ENCODE measurements at places on chromosomes 4 and X.

DNA sequence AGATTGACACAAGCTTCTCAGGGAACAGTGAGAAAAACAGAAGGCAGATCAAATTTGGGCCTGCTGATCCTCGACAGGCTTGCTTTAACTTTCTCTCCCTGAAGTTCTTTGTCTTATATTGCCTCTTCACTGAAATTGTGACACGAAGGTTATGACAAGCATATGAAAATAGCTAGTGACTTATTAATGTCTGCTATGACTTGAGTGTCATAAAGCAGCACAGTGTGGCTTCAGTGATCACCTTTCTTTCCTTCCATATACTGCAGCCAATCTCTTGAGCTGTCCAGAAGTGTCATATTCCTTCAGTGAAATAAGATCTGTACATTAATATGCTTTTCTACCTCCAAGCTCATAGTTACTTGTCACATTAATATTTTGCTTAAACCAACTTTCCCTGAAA, 870.2 kb downstream of the C4orf33 start:
- no peak for DNase-seq

DNA sequence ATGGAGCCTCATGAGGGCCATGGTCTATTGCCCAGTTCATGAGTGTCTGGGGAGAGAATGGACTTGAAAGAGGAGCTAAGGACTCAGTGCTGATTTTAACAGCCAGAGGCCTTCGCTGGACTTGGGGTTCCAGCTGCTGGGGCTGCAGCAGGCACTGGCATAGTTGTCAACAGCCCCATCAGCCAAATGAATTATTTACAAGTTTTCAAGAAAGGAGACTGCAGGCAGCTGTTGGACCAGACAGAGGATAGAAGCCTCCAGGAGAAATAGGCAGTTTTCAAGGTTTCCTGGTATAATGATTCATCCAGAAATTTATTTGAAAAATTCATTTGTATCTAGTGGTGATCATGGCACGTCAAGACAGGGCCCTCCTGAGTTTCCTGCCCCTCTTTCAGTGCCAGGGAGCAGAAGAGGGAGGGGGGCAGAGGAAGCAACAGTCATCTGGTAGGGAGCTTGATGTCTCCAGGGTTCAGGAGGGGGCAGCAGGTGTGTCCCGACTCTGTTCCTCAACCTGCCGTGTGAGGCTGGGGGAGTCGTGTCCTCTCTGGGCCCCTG, 63.1 kb upstream of the GPR78 start:
- no peak for DNase-seq

GRCh38 chr4:67036791-67037190, 508.5 kb downstream of the CENPC start:
- no peak for DNase-seq

DNA sequence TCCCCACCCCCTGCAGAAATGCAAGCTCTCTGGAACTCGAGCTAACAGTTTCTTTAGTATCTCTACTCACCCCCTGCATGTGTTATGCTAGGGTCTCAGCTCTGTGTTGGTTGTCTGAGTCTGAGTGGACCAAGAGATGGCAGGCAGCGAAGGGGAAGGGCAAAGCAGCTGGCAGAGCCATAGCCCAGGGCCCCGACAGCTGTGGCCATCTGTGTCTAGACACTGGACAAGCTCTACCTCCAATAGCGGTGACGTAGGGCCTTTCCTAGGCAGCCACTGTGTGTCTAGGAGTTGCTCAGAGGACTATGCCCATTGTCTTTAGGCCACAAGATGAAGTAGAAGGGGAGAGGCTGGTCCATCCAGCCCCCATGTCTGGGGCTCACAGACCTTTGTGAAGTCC, 79.2 kb downstream of the EFNB1 start:
- DNase-seq, result no peak

DNA sequence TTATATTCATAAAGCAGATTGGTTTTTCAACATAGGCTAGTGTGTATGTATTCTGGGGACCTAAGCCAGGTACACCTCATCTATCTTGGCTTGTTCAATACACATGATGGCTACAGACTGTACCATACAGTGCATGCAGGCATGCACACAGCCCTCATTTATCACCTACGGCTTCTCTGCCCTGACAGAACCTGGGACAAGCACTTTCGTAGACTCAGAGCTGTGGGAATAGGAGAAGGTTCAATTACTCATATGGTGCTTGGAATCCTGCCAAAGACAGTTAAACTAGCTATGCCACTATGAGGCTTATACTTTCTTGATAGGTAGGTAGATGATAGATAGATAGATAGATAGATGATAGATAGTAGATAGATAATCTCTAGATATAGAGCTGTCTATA, 457.2 kb downstream of the GALNTL6 start:
- no peak for DNase-seq

- no peak for DNase-seq
Measured at GRCh38 chrX:131801911-131802310, 221.2 kb upstream of the STK26 start.

- DNase-seq, result no peak
Measured at GRCh38 chr4:138537731-138538490, 295.8 kb upstream of the SLC7A11 start.

DNA sequence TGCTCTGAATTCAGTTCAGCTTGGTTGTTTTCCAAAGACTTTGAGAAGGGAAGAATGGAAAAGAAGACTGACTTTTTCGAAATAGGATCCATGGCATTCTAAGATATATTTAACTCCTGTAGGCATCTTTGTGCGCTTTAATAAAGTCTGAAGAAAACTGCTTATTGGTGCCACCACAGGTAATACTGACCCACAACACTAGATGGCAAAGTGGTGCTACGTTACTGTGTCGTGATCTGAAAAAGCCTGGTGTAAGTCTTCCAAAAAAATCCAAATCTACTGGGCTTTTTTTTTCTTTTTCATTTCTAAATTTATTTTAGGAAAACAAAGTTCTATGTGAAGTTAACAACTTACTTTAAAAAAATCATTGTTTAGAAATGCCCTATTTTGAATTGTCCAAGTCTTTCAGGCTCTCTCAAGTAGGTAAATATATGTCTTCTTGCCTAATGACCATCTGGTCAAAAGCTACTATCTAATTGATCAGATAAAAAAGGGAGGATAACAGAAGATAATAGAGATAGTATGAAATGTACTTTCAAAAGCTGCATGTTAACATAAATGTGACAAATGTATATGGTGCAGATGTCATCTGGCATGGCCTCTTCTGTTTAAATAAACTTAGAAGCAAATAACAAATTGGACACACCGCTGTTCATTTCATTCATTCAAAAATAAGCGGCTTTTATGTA, 47.0 kb upstream of the MID1IP1 start:
- DNase-seq, result no peak

GRCh38 chrX:39725114-39725513, 372.6 kb downstream of the BCOR start:
- no peak for DNase-seq

DNA sequence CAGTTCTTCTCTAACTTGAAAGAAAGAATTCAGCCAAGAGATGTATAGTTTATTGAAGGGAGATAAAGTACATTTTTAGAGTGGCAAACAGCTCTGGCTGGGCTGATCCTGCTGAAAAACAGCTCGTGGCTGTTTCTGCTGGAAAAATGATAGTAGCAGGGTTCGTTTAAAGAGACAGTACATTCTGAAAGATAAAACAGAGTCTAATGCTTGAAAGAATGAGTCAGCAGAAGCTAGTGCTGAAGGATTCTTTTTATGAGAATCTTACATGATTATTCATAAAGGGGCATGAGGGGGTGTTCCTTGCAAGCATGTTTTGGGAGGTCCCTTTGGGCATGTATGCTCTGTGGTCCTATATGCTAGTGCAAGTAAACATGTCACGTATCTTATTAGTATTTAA, 790.0 kb downstream of the PCDH18 start:
- no peak for DNase-seq

DNA sequence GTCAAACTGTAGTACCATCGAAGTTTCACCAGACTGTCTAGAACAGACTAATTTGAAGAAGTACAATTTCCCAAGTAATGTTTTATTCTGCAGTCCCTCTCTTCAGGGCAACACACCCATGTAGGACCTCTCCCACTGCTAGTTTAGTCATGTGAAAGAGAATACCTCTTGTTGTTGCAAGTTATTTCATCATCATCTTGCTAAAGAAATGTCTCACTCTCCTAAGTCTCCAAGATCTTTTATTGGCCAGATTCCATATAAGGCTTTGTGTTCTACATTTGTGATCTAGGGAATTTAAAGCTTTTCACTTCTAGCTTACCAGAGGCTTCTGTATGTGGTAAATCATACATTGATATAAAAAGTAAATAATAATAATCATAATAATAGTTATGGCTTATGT, 745.3 kb upstream of the MAGEB2 start:
- DNase-seq, result no peak

DNA sequence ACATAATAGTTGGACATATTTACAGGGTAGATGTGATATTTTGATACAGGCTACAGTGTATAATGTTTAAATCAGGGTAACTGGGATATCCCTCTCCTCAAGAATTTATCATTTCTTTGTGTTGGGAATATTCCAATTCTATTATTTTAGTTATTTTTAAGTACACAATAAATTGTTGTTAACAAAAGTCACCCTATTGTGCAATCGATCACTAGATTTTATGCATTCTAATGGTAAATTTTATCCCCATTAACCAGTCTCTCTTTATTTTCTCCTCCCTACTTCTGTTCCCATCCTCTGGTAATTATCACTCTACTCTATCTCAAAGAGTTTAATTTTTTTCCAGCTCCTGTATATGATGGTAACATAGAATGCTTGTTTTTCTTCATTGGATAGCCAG, 1631.9 kb upstream of the PABPC4L start:
- DNase-seq, result no peak

GRCh38 chr4:47550899-47551548, 65.9 kb downstream of the ATP10D start:
- DNase-seq, result no peak

GRCh38 chr4:53900271-53900649, 164.1 kb downstream of the CHIC2 start:
- DNase-seq, result no peak

GRCh38 chr4:23680671-23681518, 209.0 kb downstream of the PPARGC1A start:
- no peak for DNase-seq

DNA sequence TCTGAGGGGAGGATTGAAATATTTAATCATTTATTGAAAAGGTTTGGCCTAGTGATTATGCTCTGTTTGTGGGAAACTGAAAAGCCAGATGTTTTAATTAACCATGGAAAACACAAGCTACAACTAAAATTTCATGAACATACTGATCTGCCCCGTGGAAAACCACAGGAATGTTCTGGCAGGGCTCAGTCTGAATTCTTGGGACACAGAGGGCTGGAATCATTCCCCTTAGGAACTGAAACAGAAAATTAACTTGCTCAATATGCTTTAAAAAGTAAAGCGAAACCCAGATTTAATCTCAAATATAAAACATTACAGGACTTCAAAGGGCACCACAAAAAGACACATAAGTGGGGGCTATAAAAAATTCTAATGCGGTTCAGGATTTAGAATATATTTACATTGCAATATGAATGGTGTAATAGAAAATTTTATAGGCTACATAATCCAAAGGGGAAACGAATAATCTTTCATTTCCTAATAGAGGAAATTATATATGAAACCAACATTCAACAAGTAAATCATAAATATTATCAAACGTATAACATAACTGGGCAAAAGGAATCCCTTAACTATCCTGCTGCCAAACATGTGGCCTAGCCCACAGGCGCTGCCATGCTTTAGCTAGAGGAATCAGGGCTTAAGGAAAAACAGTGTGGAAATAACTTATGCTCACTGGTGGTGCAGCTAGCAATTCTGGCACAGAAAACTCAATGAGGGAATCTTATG, 70.9 kb downstream of the APBB2 start:
- no peak for DNase-seq

GRCh38 chr4:76377481-76377901, 43.5 kb downstream of the CCDC158 start:
- no peak for DNase-seq

GRCh38 chrX:83906921-83907320, 46.0 kb downstream of the CYLC1 start:
- DNase-seq, result no peak

DNA sequence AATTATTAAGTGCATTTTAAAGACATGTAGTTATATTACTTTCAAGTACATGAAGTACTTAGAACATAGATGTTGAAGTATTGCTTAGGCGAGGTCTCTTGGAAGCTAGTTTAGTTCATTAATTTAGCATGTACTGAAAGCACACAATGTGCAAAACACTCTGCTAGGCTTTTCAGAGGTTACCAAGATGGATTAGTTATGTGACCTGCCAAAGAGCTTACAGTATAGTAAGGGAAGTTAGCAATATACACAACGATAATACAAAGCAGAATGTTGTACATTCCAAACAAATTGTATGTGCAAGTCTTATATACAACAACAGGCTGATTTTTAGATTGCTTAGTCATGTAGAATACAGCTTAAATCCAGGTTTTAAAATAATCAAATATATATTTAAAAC, 118.5 kb upstream of the NRK start:
- no peak for DNase-seq

- DNase-seq, result no peak
Measured at GRCh38 chrX:45445745-45446412, 245.2 kb upstream of the DIPK2B start.

All from activated CD8-positive, alpha-beta memory T cell treated with anti-CD3 and anti-CD28 coated beads for 1 hour (primary cell).